ENCODE measurements at places on chromosomes 1 and 21.
A peak's percentile ranks its signal among the peaks of the same experiment; 100 is the strongest.

DNA sequence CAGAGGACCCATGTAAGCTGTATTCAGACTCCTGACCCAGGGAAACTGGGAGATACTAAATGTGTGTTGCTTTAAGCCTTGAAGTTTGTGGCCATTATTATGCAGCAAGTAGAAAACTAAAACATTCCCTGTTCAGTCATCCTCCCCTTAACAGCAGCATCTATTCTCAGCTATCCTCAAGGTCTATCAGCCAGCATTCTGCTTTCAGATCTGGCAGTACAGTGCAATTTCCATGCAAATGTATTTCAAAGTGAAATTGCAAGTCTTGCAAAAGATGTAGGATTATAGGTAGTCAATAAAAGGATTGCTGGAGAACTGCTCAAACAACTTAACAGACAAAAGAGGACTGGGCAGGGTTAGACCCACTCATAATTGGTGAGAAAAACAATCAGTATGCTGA is 111.3 kb downstream of the NOS1AP start:
- no peak for DNase-seq

GRCh38 chr1:228927946-228928898 is 192.9 kb downstream of the RHOU start:
- DNase-seq: no peak

DNA sequence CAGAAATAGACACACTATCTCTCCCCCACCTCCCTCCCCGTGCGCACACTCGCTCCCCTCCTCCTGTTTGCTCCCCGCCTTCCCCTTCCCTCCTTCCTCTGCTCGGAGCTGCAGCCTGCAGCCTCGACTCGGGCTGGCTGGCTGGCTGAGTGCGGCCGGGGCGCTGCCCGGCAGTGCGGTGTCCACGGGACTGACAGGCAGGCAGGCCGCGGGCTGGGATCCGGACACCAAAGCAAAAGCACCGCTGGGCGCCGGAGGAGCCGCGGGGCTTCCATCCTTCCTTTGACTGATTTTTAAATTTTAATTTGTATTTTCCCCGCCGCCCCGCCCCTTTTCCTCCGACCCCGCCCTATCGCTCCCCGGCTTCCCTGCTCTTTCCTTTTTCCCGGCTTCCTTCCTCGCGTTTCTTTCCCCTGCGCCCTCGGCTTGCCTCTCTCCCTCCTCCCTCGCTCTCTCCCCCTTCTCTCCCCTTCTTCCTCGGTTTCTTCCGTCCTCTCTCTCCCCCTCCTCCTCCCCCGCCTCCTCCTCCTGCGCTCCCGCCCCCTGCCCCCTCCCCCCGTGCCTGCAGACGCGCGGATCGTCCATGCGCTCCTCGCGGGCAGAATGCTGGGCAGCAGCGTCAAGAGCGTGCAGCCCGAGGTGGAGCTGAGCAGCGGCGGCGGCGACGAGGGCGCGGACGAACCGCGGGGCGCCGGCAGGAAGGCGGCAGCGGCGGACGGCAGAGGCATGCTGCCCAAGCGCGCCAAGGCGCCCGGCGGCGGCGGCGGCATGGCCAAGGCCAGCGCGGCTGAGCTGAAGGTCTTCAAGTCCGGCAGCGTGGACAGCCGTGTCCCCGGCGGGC is 109.4 kb downstream of the NAV1 start:
- DNase-seq: no peak

DNA sequence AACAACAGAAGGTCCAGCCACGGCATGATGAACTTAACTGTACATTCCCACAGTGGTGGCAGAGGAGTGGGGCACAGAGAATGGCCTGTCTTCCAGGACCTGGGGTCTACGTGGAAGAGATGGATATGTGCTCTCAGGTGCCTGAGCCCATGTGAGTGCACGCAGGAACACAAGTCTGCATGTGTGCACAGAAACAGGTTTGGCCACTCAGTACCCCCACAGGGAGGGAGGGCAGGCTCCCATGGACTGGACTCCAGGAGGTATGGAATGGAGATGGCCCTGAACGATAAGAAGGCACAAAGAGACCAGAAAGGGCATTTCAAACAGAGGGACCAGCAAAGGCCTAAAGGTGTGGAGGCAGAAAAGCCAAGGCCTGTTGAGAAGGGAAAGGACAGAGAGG is 10.8 kb downstream of the COL9A2 start:
- no peak for DNase-seq

DNA sequence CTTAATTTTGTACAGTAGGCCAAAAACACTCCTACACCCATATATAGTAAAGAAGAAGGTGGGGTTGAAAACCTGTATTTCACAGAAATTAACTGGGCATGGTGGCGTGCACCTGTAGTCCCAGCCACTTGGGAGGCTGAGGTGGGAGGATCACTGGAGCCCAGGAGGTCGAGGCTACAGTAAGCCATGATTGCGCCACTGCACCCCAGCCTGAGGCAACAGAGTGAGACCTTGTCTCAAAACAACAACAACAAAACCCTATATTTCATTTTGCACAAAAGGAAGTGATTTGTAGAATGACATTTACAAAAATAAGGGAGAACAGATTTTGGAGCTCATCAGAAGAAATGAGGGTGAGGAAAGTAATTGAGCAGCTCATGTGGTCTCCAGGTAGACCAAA is 2.2 kb upstream of the LYPLA2 start:
- peak; percentile 10 for DNase-seq

GRCh38 chr1:11550664-11551283 is 71.8 kb downstream of the DISP3 start:
- no peak for DNase-seq

- DNase-seq: no peak
These were observed 37.7 kb upstream of the DDAH1 start for GRCh38 chr1:85502625-85503083.

DNA sequence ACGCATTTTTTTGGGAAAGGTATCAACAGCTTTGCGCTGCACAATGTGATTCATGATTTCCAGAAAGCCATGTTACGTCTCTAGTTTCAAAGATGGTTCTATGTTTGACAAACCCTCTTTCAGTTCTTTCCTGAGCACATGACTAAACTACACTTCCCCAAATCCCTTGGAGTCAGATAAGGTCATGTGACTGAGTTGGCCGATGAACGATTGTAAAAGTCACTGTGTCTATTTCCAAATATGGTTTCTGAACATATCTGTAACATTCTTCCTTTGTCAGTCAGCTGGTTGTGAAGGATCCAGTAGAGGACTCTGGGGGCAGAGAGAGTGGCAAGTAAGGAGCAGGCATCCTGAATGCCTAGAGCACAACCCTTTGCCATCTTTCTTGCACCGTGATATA is 35.4 kb downstream of the TMPRSS15 start:
- DNase-seq: no peak

GRCh38 chr1:42152907-42153600 is at the start of gene GUCA2B:
TSS of gene GUCA2B (plus strand) at chr1:42153410. CDS start at chr1:42153451, 41 bp downstream.
- no peak for DNase-seq

- no peak for DNase-seq
These were observed 2.5 kb downstream of the DNMT3L start for GRCh38 chr21:44259082-44259705.

GRCh38 chr21:39984286-39984991 is 117.2 kb downstream of the PCP4 start:
- no peak for DNase-seq

DNA sequence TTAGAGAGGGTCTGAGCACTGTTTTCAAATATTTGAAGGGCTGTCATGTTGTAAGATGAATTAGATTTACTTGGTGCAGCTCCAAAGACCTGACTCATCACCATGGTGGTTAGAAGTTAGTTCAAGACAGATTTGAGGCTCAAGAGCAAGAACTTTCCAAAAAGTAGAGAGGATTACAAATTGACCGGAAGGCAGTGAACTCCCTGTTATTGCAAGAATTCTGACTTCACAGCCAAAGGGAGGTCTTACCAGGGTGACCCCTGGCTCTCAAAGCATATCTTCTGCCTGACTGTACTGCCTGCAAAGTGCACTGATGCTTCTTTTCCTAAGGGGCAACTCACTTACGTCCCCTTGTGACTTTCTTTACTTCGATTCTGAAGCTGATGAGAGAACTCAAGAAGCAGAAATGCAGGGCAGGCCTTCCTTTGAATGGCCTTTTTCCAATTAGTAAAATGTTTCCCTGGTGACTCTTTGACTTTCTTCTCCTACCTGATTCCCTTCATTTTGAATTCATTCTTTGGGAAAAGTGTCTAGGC is 86.4 kb downstream of the NAV1 start:
- peak; percentile 31 for DNase-seq

- no peak for DNase-seq
These were observed 33.3 kb downstream of the PIK3CD start for GRCh38 chr1:9684801-9685200.

- no peak for DNase-seq
These were observed 5.1 kb upstream of the ACTN2 start for GRCh38 chr1:236681219-236681618.

DNA sequence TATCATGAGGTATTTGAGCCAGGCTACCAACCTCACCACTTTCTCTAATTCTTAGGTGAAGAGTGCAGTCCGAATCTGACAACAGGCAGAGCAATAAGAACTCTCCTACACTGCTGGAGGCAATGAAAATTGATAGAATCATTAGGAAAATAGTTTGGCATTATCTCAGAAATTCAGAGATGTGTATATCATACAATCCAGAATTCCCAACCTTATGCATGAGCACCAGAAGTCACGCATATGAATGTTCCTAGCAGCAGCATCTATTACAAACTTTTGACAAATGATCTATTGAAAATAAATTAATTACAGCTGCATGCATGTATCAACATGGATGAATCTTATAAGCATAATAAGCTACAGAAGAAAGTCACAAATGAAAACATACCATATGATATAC is 176.9 kb upstream of the CAMK1G start:
- DNase-seq: no peak

DNA sequence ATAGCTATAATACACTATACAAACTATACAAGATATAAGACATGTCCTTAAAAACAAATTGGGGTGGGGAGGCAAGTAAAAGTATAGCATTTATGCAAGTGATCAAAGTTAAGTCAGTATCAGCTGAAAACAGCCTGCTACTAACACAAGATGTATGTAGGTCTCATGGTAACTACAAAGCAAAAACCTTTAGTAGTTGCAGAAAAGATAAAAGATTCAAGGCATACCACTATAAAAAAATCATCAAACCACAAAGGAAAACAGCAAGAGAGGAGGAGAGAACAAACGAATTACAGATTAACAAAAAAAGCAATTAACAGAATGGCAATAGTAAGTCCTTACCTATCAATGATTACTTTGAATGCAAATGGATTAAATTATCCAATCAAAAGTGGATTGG is 22.7 kb downstream of the ERO1B start:
- no peak for DNase-seq

DNA sequence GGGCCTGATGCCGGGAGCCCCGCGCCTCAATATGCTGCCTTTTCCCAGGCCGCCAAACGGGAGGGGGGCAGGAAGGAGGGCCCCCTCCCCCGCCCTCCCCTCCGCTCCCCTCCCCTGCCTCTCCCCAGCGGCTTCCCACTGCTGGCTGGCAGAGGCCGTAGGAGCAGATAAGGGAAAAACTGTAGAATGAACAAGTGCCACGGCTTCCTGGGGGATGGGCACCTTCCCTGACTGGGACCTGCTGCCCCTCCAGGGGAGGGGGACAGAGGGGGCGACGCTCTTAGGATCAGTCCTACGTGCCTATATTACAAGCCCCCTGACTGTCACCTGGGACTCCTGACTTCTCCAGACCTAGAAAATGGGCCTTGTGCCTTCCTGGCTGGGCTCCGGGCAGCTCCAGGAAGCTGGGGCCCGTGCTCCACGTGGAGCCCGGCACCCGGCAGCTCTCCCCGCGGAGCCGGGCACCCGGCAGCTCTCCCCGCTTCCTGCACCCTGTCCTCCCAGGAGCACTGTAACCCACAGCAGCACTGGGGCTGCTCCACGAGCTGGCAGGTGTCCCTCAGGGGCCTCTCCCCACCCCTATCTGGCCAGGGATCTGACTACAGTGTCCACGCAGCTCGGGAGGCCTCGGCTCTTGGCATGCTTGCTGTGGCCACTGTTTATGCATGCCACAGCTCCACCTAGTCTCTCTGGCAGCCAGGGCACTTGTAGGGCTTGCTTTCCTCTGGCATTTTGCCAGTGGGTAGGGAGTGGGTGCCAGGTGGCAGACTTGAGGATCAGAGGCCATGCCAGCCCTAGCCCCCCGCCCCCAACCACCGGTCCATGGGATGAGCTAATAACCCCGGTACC is 674 bp upstream of the HES5 start:
- DNase-seq: no peak

DNA sequence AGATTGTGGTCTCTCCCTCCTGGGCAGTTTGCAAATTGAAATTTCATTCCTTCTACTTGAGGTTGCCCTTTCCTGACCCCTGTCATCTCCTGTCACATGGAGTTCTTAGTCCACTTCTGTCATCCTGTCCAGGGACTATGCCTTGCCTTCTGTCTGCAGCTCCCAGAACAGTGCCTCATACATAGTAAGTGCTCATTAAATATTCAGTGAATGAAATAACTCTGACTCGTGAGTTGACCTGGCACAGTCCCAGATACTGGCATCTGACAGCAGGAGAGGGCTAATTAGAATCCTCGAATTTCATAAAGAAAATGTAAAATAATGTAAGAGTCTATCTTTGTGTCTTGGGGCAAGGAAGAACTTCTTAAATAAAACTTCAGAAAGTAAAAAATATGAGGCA is 50.8 kb downstream of the CNIH3 start:
- no peak for DNase-seq

DNA sequence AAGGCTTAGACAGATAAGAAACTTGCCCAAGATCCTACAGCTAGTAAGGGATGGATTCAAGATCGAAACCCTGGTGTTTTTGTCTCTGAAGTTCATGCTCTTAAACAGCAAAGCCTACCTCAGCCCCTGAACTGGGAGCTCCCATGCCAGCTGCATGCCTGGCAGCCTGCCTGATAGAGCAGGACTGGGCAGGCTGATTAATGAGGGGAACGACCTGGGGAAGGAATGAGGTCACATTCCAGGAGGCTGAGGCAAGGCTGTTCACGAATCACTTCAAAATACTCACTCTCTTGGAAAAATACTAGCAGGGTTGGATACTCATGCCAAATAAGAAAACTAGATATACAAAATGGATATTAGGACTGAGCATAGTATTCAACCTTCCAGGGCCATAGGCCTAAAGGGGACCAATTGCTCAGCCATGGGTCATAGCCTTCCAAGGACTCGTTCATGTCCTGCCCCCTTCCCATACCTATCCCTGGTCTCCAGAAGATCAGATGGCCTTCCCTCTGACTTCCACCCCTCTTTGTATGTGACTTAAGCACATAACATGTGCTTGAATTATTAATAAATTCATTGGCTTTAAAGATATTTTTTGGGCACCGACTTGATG is 15.6 kb upstream of the TACSTD2 start:
- peak; percentile 87 for DNase-seq

DNA sequence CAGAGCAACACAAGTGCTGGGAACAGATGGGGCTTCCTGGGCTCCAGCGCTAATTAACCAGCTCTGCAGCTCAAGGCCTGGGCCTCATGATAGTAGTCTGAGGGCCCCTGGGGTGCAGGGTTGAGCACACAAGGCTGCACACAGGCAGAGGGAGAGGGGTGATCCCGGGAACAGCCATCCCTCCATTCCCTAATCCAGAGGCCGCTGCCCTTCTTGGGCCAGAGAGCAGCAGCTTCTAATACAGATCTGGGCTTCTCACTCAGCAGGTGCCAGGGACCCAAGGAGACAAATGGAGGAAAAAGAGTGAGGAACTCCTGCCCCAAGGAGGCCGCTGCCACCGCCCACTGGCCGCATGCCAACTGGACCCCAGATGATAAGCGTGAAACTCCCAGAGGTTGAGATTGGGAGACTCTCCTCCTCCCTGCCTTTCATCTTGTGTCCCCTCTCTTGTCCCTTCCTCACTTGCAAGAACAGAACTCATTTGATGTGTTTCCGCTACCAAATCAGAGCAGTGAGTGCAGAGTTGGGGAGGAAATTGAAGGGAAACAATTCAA is 58.0 kb upstream of the IFNAR2 start:
- DNase-seq: no peak

Measured in posterior vena cava (tissue), 2 donors.